ENCODE measurements at places on chromosomes 3 and 15.

DNA sequence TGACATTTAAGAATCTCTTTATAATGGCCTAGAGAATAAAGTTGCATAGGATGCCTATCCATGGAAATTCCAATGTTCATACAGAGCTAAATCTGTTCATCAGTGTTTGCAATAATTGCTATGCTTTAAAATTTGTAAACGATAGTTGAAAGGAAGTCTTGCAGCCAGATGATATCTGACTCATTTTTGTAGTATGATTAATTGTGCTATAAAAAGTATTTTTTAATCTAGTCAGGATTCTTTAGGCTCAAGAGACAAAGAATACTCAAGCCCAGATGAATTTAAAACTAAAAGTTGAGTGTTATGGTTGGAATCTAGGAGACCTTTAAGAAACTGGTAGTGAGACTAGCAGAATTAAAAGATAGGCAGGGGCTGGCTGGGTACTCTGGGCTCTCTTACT, 50.5 kb downstream of the SUCNR1 start:
- no peak for DNase-seq

DNA sequence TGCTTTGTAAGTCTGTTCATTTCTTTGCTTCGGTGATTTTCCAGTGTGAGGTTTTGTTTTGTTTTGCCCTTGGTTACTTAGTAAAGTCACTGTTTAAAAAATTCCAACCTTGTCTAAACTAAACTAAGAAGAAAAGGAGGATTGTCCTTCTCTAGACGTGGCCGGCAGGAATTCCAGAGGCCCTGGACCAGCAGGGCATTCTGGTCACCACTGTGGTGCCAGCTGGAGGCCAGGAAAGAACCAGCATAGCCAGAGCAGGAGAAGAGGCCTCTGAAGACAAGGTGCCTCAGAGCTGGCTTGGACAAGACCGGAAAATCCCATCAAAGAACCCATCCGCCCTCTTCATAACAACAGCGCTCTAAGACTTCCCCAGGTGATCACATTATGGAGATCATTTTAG, 8.2 kb downstream of the PLOD2 start:
- DNase-seq = no peak

DNA sequence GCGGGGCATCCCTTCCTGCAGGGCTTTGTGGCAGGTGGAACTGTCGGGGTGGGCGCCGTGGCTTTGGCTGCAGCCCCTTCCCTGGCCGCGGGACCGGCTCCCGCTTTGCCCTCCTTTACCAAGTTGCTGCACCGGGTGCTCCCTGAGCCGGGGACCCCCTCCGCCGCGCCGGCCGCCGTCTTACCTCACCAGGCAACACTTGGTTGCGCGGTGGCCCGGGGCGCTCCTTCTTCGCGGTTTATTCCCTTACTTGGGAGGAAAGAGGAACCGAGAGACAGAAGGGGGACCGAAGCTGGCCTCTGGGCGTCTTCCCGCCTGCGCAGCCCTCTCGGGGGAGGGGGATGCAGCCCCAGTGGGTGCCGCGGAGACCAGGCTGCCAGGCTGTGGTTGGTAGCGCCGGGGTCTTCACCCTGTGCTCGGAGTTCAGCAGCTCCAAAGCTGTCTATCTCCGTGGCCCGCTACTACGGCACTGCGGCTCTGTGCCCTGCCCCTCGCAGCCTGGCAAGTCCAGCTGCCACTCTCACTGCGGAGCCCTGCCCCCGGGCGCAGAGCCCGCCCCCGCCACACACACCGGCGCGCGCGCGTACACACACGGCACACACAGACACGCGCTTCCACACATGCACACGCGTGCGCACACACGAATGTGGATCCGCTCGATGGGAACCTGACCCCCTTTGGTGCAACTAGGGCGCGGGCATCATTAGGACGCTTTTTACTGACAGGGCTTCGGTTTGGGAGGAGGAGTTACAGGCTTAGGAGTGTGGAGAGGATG, at the start of gene DGKG:
Gene DGKG (minus strand): TSS at position 473 of the 775 bp plus-strand sequence. CDS start 41,775 bp downstream, outside the sequence.
- DNase-seq = peak; percentile 60

DNA sequence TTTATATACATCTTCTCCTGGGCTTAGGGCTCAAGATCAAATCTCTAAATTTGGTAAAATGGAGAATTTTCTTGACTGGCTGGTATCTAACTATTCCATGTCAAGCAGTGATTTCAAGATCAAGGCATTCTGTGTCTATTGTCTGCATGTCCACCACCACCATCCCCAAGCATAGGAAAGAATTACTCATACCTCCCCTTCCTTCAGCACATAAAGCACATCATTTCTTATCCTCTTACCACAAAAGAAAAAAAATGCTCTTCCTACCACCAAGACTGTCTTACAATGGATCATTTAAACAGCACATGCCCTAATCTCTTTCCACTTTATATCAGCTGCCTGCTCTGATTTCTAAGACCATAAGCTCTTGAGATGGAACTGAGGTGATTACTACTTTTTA, 470.5 kb upstream of the THBS1 start:
- DNase-seq = no peak

- DNase-seq = no peak
Measured at GRCh38 chr3:26535151-26535550, 87.4 kb upstream of the LRRC3B start.

- no peak for DNase-seq
Measured at GRCh38 chr3:107268469-107268868, 108.8 kb upstream of the CCDC54 start.

GRCh38 chr3:25137606-25138005, 290.5 kb upstream of the RARB start:
- DNase-seq = no peak

GRCh38 chr15:76866716-76867321, 38.3 kb downstream of the SCAPER start:
- DNase-seq = no peak

GRCh38 chr3:56302417-56302816, 165.8 kb downstream of the ERC2 start:
- DNase-seq = no peak

GRCh38 chr3:69240651-69241568, 118.5 kb upstream of the LMOD3 start:
- no peak for DNase-seq

GRCh38 chr3:58333206-58334012, 717 bp downstream of the PXK start:
- DNase-seq = no peak

DNA sequence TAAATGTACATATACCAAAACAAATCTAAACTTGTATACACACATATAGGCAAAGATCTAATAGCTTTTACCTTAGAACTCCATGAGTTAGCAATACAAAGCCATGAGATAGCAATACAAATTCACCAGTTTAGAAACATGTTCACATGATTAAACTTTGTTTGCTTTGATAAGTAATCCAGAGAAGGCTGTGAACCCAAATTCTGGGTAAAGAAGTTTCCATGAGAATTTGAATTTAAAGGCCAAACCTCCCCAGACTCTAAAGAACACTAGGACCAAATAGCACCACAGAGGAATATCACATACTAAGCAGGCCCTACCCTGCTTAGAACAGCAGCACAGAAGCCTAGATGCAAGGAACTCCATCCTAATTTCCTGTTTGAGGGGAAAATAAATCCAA, 83.7 kb upstream of the TP63 start:
- no peak for DNase-seq

GRCh38 chr15:85625856-85626255, 168.9 kb downstream of the KLHL25 start:
- no peak for DNase-seq

DNA sequence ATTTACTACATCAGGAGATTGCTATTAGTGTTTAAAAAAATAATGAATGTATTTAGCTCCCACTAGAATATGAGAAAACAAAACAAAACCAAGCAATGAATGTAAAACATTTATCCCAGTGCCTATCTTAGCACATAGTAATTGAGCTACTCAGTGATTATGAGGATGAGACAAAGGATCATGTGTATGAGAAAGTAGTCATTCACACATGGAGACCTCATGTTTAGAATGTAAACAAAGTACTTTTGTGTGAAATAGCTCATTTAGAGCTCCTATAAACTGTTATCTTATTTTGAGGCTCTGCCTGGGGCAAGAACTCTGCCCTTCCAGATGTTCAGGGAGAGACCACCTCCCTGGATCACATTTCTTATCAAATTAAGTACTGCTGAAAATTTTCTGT, 236.8 kb downstream of the LRRN1 start:
- no peak for DNase-seq
